Lower lobe of right lung (tissue), 2 donors: ENCODE measurements at places on chromosomes 13 and 19.
A peak's percentile ranks its signal among the peaks of the same experiment; 100 is the strongest.

GRCh38 chr13:34065928-34066327, 248.0 kb downstream of the RFC3 start:
- no peak for DNase-seq

GRCh38 chr13:26837997-26838396, 77.4 kb upstream of the GPR12 start:
- no peak for DNase-seq

DNA sequence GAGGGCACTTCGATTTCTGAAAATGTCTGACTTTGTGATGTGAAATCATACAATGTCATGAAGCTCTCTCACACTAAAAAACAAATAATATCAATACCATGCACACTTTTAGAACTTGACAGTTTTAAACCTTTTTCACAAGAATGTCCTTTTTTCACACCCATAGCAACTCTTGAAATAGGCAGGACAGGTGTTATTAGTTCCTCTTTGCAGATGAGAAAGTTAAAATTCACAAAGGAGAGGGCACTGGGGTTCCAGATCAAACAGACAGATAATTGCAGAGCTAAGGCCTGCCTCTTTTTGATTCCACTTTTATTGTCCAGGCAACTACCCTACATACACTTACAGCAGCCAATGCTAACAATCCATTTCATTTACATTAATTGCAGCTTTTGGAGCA, 142.8 kb downstream of the KLF12 start:
- no peak for DNase-seq

GRCh38 chr19:18401580-18402112, 4.2 kb upstream of the LRRC25 start:
- peak; percentile 86 for DNase-seq

DNA sequence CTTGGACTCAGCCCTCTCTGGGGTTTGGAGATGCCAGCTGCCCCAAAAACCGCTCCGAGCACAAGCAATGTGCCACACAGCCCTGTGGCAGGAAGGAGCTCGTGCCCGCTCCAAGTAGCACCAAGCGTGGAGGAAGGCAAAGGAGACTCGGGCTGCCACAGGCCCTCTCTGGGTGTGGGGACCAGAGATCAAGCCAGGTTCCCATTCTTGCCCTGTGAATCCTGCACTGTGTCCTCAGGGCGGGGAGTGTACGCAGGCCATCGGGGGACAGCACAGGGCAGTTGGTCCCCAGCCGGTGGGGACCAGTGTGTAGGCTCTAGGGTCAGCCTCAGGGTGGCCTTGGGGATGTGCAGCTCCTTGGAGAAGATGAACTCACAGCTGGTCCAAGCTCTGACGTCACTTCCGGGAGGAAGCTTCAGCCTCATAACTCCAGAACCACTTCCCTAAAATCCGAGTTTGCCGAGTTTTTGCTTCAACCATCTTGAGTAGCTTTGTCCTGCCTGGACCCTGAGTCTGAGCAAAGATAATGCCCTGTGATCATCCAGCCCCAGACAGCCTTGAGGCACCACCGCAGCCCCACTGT, 9.3 kb upstream of the CPAMD8 start:
- peak; percentile 68 for DNase-seq

- no peak for DNase-seq
These were observed 124.9 kb upstream of the UBL3 start for GRCh38 chr13:29975283-29975682.
